ENCODE measurements at places on chromosomes 1 and 21.

GRCh38 chr1:162859191-162859590 lies 1.8 kb downstream of the CCDC190 start:
- DNase-seq = no peak

DNA sequence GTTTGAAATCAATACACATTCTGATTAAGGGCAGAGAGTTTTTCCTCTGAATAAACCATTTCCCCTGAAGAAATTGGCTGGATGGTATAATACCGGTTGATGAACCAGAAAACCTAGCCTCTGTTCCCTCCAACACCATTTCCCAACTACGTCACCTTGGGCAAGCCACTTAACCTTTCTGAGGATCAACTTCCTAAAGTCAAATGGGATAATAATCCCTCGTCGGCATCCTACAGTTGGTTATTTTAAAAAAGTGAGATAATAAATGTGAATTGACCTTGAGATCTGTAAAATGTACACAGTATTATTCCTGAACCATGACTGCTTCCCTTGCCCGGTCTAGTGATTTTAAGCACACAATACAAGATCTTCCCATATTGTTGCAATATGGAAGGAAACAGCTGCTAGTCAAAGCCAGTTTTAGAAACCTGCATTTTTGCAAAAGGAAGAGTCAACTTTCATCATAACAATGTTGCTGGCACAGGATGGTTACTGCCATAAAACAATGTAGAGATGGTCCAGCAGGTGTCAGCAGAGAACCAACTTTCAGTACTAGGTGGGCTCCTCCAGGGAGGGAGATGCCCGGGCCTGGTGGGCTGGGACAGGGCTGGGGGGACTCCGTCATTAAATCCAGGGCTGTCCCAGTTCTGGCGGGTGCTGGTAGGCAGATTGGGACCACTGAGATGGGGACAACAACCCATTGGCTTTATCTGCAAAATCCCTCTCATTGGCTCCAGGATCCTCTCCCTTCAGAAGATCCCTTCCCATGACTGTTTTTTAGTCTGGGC lies 5.2 kb upstream of the HLX start:
- peak; percentile 58 for DNase-seq

GRCh38 chr1:238312969-238313368 lies 422.2 kb upstream of the ZP4 start:
- DNase-seq = no peak

GRCh38 chr21:41888749-41889376 lies 9.7 kb upstream of the PRDM15 start:
- no peak for DNase-seq

- no peak for DNase-seq
Measured at GRCh38 chr1:204684206-204684570, 1.4 kb downstream of the LRRN2 start.

DNA sequence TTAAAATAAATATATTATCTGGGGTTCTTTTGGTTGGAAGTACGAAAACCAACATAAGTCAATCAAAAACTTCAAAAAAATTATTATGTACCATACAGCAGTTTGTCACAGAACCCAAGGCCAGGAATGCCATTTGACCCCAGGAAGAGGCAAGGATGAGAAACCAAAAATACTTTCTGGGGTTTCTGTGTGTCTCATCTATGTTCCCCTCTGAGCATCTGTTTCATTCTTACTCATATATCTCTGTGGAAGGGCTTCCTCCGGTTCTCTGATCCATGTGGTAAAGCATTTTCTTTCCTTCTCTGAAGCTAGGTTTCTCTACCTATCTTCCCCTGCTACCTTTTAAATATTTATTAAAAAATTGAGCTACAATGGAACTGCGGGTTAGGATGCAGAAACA lies 9.8 kb upstream of the FCRL1 start:
- no peak for DNase-seq

- no peak for DNase-seq
Measured at GRCh38 chr1:45723248-45723930, 27.1 kb downstream of the IPP start.

Data from midbrain (tissue), 1 donor.